Kidney epithelial cell (primary cell): ENCODE measurements at places on chromosomes 12 and 14. TPM values are rescaled to one million over a fixed set of nuclear protein-coding genes. Genes with fewer than 3 reads are reported as not detected.

DNA sequence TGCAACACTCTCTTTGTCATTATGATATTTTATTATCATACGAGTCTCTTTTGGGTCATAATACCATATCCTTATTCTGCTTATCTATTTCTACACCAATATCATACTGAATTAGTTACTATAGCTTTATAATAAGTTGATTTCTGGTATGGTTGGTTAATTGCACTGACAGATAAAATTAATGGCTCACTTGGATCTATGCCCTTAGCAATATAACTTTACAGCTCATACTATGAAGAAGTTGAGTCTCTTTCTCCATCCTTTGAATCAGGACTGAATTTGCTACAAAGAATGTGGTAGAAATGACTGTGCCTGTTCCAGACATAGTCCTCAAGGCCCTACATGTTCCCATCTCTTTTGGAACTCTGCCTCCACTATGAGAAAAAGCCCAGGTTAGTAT is 139.7 kb upstream of the DYRK2 start:
- no peak for DNase-seq

GRCh38 chr12:103505371-103506236 is 9.8 kb upstream of the C12orf42 start:
- peak; percentile 95 for DNase-seq

Gene LTB4R2
- total RNA-seq, result 1.5 and 8.0 TPM in 2 replicates

Gene SRSF9
- total RNA-seq, result 76.3 and 94.7 TPM in 2 replicates

Gene GALNT16
- total RNA-seq, result 0.33 and 3.4 TPM in 2 replicates
